ENCODE measurements at places on chromosomes 13 and 19.

DNA sequence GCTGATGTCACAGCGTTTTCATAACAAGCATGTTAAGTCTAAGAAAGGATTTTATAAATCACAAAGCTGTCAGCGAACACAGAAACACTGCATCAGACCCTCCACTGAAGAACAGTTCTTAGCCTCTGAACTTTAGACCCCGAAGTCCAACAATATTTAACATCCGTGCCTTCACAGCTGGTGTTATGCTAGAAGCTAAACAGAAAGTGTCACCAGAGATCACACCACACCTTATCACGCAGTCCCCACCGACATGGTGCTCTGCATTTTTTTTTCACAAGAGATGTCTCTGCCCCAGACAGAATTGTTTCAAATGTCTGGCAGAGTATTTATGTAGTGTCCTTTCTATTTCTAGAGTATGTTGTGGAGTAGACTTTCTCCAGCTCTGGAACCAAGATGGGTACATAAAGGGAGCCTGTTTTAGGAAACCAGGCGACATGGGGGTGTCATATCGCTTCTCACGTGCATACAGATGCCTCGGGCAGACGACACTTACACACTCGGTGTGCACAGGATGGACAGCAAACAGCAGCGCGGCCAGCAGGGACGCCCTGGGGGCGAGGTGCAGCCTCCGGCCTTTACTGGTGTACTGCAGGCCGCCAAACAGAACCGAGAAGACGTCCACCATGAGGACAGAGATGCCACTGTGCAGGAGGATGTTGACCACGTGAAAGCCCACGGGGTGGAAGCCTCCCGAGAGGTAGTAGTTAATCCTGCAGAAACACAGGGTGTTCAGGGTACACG is 12.0 kb downstream of the TMTC4 start:
- DNase-seq = no peak

DNA sequence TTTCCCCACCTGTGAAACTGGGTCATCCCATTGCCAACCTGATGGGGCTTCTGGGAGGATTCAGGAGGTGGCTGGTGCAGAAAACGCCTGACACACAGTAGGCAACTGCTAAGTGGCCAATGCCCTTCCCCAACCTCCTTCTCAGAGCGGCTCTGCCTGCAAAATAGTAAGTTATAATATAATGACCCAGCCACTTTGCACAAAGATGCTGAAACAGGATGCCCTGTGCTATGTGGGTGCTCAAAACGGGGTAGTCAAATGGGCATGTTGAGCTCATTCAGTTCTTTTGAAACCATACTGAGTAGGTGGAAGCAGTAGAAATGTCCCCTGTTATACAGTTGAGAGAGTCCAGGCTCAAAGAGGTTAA is 507 bp downstream of the MARCHF2 start:
- no peak for DNase-seq

DNA sequence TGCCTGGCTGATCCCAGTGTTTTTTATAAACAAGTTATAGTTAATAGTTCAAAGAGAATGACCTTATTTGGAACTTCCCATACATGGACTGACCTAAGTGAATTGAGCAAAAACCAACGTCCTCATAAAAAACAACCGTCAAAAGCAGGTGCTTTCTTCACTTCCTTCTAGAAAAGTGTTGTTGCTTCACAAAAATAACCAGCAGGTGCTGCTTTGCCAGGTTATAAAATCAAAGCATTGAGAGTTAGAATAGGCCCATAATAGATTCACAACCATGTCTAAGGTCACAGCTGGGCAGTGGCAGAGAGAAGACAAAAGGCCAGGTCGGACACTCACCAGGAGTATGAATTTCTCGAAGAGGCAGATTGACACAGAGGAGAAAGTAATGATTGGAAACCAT is 9.5 kb downstream of the RUBCNL start:
- DNase-seq = no peak

DNA sequence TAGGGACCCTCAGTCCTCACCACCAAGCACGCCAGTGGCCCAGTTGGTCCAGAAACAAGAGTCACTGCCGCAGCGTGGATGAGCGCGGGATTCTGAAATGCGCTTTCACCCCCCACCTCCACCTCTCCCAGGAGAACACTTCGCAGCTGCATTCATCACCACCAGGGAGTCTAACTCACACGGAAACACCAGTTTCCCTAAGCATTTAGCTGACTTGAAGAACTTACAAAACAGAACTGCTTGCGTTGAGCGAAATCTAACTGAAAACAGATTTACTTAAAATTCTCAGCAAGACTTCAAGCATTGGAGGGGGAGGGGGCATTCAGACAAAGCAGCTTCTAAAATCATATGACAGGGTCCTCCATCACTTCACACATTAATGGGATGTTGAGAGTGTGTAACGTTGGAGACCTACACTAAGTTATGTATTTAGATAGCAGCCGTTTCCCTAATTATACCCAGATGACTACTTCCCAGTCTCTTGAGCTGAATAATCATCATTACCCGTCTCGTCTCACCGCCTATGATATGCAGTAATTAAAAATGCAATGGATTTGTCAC is 258.2 kb upstream of the IRS2 start:
- no peak for DNase-seq

GRCh38 chr19:13599681-13600080 is 93.4 kb upstream of the CACNA1A start:
- DNase-seq = no peak

DNA sequence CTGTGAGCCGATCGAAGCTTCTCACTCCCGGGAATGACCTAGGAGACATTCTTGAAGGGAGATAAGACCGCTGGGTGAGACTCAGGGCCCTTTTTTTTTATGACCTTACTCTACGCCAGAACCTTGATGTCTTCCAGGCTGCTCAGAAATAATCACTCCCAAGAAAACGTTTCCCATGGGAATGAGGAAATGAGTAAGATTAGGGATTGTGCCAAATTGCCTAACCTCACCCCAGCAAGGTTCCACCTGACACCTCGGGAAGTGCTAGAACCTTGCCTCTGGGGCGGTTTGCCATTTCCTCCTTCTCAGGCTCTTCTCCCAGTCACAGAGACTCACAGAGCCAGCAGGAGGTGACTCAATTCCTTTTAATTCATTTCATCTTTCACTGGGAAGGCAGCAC is 2.3 kb downstream of the SLC46A3 start:
- no peak for DNase-seq

DNA sequence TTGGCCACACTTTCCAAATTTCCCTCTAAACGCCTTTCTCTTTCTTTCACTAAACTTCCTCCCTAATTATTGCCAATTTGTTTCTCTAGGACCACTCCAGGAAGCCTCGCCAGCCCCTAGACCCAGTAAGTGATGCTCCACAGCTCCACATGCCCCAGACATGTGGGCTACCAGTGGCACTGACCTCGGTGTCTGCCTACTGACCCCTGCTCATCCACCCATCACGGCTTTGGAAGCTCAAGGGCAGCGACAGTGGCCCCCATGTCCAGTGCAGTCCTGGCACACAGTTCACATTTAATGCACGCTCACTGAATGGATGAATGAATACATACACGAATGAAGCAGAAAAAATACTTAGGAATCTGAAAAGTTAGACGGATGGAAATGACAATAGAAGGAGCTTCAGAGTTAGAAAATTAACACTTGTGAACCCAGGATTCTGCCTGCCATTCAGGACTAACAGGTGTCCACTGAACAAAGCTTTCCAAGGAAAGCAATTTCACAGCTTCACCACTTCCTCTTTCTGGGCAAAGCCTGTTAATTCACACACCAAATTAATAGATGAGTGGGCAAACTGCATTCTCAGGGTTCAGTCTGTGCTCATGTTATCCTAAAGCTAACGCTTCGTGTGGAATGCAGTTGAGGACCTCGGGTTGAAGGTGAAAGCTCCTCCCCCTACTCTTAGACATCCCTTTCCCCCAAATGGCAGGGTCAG is 50.9 kb downstream of the CCDC70 start:
- no peak for DNase-seq

- DNase-seq = no peak
Observed at GRCh38 chr13:111210544-111211469, 95.7 kb downstream of the ARHGEF7 start.

GRCh38 chr13:37869756-37870488 is at the start of gene TRPC4:
Gene TRPC4 (minus strand): TSS chr13:37869772. CDS start chr13:37783333, 86,439 bp downstream.
- no peak for DNase-seq

GRCh38 chr13:21124852-21125251 is 51.5 kb downstream of the SKA3 start:
- no peak for DNase-seq

- DNase-seq = no peak
Observed at GRCh38 chr19:10419646-10420443, 493 bp upstream of the PDE4A start.

DNA sequence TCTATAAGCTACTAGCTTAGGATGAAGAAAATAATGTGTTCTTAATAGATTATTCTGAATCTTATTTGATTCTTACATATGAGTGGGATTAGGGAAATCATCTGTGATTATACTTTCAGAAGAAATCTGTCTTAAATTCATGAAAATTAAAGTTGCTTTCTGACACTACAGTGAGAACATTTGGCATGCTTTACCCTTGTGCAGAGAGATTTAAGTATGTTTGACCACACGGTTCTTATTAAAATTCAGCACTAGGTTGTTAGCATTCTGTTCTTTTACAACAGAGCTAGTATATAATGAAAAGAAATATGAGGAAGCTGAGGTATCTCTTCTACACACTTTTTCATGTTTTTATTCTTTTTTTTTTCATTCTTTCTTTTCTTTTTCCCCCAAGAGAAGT is 2723.9 kb downstream of the PCDH9 start:
- no peak for DNase-seq

DNA sequence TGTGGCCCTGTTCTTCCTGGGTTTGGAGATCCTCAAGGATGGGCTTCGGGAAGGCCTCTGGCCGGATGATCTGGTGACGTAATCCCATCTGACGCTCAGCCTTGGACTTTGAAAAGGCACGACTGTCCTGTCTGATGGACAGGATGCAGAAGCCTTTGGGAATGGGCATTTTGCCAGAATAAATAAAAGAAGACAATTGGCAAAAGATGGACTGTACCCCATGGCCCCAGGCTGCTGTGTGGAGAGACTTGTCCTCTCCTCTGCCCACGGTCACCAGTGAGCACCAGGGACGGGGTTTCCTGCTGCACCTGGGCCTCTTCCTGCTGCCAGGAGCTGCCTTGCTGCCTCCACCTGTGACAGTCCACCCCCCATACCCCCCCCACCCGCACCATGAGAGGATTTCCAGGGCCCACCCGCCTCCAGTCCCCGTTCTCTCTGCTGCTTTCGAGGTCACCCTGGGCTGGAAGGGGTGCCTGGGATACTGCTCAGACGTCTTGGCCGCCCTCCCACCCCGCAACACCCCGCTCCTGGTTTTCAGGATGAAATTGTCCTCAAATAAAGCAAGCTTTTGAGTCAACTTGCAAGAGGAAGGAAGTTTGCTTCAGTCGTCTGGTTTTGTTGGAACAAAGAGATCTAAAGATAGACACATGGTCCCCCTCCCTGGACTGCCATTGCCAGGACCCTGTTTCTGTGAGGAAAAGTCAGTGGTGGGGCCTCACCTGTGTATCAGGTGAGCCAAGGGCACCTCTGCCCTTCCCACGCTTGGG is 40.9 kb downstream of the MCF2L start:
- no peak for DNase-seq

DNA sequence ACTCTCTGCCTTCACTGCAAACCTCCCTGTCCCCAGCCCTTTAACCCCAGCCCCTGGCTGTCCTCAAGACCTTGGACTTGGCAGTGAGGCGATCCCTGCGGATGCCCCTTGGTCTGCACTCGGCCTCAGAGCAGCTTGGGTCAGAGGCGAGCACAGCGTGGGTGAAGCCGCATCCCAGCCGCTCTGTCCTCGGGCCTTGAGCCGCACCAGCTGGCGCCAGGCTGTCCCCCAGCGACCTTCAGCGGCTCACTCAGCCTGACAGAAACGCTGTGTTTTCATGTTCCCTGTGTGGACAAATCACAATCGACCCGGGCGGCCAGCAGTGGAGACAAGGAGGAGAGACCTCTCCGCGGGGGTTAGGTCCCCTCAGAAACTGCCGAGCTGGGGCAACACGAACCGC is 52.0 kb downstream of the GNG7 start:
- no peak for DNase-seq

DNA sequence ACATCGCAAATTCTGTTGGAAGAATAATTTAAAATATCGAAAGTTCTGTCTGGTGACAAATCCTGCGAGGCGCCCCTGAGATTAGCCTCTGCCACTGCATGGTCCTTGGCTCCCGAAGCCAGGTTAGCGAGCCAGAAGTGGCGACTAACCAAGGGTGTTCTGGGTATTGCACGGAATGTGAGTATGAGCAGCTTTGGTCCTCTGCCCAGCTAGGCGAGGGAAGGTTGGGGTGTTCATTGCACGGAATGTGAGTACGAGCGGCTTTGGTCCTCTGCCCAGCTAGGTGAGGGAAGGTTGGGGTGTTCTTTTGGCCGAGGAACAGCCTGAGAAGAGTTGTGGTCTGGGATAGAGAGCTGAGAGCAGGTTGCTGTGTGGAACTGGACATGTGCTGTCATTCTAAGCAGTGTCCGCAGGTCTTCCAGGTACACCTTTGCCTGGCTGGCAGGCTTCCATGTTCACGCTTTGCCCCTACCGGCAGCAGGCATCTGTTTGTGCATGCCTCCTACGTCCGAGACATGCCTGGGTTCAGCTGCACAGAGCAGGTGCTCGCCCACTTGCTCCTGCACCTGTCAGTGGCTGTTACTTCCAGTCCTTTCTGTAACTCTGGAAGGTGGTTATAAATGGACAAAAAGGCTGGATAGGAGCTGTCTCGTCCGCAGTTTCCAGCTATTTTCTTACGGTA is 18.3 kb upstream of the TEX29 start:
- no peak for DNase-seq

DNA sequence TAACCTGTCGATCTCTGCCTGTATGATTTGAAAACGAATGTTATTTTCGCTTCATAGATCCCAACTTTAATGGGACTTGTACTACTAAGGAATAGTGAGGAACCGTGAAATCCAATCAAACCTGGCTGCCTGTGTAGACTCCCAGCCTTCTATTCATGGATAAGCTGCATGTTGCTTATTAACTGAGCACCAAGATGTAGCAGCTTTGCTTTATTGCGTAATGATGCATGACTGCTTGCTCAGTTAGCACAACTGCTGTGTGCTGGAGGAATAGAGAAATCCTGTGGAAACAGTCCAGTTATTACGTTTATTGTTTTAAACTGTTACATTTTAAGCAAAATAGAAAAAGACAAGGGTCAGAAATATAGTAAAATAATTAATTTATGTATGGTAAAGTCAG is 108.2 kb downstream of the SHISA2 start:
- DNase-seq = no peak

DNA sequence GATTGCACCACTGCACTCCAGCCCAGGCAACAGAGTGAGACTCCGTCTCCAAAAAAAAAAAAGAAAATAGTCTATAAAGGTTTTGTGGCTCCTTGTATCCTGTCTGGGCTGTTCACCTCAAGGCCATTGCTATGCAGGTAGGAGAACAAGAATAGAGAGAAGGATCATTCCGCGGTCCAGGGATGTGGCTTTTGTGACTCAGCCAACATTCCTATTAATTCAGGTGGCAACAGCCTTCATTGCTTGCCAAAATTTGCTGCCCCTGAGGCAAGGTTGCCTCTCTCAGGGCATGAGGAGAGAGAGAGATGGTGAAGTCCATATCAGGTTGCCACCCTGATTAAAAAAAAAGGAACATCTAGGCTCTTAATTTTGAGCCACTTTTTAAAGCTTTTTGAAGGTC is 8.0 kb downstream of the ZNF551 start:
- no peak for DNase-seq

- DNase-seq = no peak
Observed at GRCh38 chr13:95060014-95060519, 241.2 kb downstream of the ABCC4 start.

GRCh38 chr13:32113532-32113931 is 82.0 kb downstream of the FRY start:
- no peak for DNase-seq

GRCh38 chr13:27200413-27201070 is 28.9 kb upstream of the USP12 start:
- no peak for DNase-seq

GRCh38 chr13:26695891-26696311 is 64.7 kb downstream of the GPR12 start:
- no peak for DNase-seq

Data from stimulated activated CD4-positive, alpha-beta T cell treated with anti-CD3 and anti-CD28 coated beads, Interleukin-4, amount 100 ng/mL, for 4 hours (primary cell).